Endothelial cell of coronary artery (primary cell): ENCODE measurements at places on chromosomes 3 and 15. TPM values are rescaled to one million over a fixed set of nuclear protein-coding genes. Genes with fewer than 3 reads are reported as not detected.

The UQCRC1 gene
- total RNA-seq, result 300 and 343 TPM in 2 replicates

The DNAJB11 gene
- total RNA-seq, result 59.7 and 62.5 TPM in 2 replicates

The TMEM158 gene
- total RNA-seq, result 5.6 and 12.4 TPM in 2 replicates

The ST3GAL6 gene
- total RNA-seq, result 11.5 and 23.6 TPM in 2 replicates

The CDHR4 gene
- not detected in 2 replicates for total RNA-seq

The GOLGA8J gene
- 0.09 TPM in 1 of 2 replicates, not detected in the other for total RNA-seq

The LYSMD2 gene
- 7.3 and 8.7 TPM in 2 replicates for total RNA-seq

The MON1A gene
- total RNA-seq, result 10.6 and 12.5 TPM in 2 replicates

The XIRP1 gene
- not detected in 2 replicates for total RNA-seq

The ERICH6 gene
- total RNA-seq, result under 0.01 TPM in 1 of 2 replicates, not detected in the other

The LMAN1L gene
- not detected in 2 replicates for total RNA-seq

The ZNF774 gene
- 0.72 and 1.0 TPM in 2 replicates for total RNA-seq

The MOBP gene
- 0.09 and 0.19 TPM in 2 replicates for total RNA-seq

The CA12 gene
- total RNA-seq, result 0.90 and 4.0 TPM in 2 replicates

The CCDC33 gene
- total RNA-seq, result not detected in 2 replicates

The NUP210 gene
- total RNA-seq, result 0.18 and 0.28 TPM in 2 replicates

The PRRT3 gene
- total RNA-seq, result 0.72 and 0.94 TPM in 2 replicates

The IL17RD gene
- total RNA-seq, result 0.90 and 1.2 TPM in 2 replicates

The FBXW12 gene
- total RNA-seq, result not detected in 2 replicates

The TMCO5A gene
- not detected in 2 replicates for total RNA-seq

The ISLR gene
- 4.6 TPM in 1 of 2 replicates, not detected in the other for total RNA-seq

The P2RY14 gene
- total RNA-seq, result not detected in 2 replicates

The GUCA1C gene
- total RNA-seq, result not detected in 2 replicates

The WDR93 gene
- total RNA-seq, result under 0.01 TPM in 2 replicates

The PRSS50 gene
- total RNA-seq, result not detected in 2 replicates

The TUSC7 gene
- not detected in 2 replicates for total RNA-seq

The TLR9 gene
- not detected in 2 replicates for total RNA-seq

The CCR5 gene
- total RNA-seq, result not detected in 2 replicates

The IL17RB gene
- total RNA-seq, result not detected in 2 replicates

The BFSP2 gene
- not detected in 2 replicates for total RNA-seq

The GRM7 gene
- 0.09 and 0.85 TPM in 2 replicates for total RNA-seq

The SNURF gene
- 74.3 and 82.8 TPM in 2 replicates for total RNA-seq

The BTLA gene
- total RNA-seq, result not detected in 2 replicates

The SKOR1 gene
- under 0.01 and 0.09 TPM in 2 replicates for total RNA-seq

The CCR8 gene
- not detected in 2 replicates for total RNA-seq

The P2RY13 gene
- total RNA-seq, result not detected in 2 replicates

The SV2B gene
- total RNA-seq, result 0.18 TPM in 1 of 2 replicates, not detected in the other

The NPRL2 gene
- total RNA-seq, result 18.9 and 19.9 TPM in 2 replicates

The MST1R gene
- 0.28 and 0.54 TPM in 2 replicates for total RNA-seq

The ROBO2 gene
- total RNA-seq, result 0.56 TPM in 1 of 2 replicates, not detected in the other

The SCN11A gene
- 0.09 TPM in 1 of 2 replicates, not detected in the other for total RNA-seq

The CORO2B gene
- 2.7 and 6.6 TPM in 2 replicates for total RNA-seq

The INSYN1 gene
- 0.56 and 0.81 TPM in 2 replicates for total RNA-seq
